ENCODE measurements at places on chromosomes 12 and 14. TPM values are rescaled to one million over a fixed set of nuclear protein-coding genes. Genes with fewer than 3 reads are reported as not detected.

Gene IFNG-AS1
- total RNA-seq, result not detected

Gene AVPR1A
- 6.2 TPM for total RNA-seq

Gene RTN1
- 1.5 TPM for total RNA-seq

Gene PLEKHH1
- total RNA-seq, result 0.32 TPM

Gene UNC79
- total RNA-seq, result 0.12 TPM

Gene VRTN
- total RNA-seq, result not detected

Gene EML5
- 0.12 TPM for total RNA-seq

Gene CIROP
- not detected for total RNA-seq

Gene UBE2N
- 31.7 TPM for total RNA-seq

Gene CLEC6A
- not detected for total RNA-seq

Gene SMCO2
- total RNA-seq, result not detected

Gene BBOF1
- total RNA-seq, result 9.4 TPM

Gene OAS3
- total RNA-seq, result 30.5 TPM

Gene TBX3
- 30.8 TPM for total RNA-seq

Gene AJUBA
- total RNA-seq, result 93.6 TPM

Gene MYO1A
- total RNA-seq, result 0.12 TPM

Gene GLT1D1
- not detected for total RNA-seq

Gene INF2
- total RNA-seq, result 71.6 TPM

Gene KCNH5
- total RNA-seq, result not detected

Gene EXOC3L4
- not detected for total RNA-seq

Gene HOXC10
- not detected for total RNA-seq

Gene CCDC77
- 3.6 TPM for total RNA-seq

Gene RPS6KL1
- 0.32 TPM for total RNA-seq

Gene IGFBP6
- 162 TPM for total RNA-seq

Gene LRRC10
- not detected for total RNA-seq

Gene MSI1
- total RNA-seq, result not detected

Gene PLCZ1
- total RNA-seq, result not detected

Gene RPS6KA5
- total RNA-seq, result 2.4 TPM

Gene AQP5
- not detected for total RNA-seq

Gene EFS
- 28.9 TPM for total RNA-seq

Gene MYH6
- total RNA-seq, result not detected

Gene LHX5
- not detected for total RNA-seq

Gene KRT8
- total RNA-seq, result 0.65 TPM

Gene PHETA1
- 7.5 TPM for total RNA-seq

Gene BAZ1A
- 24.3 TPM for total RNA-seq

Gene PLXNC1
- total RNA-seq, result 46.6 TPM

Gene KCNK10
- not detected for total RNA-seq

Gene CAPZA3
- not detected for total RNA-seq

Gene TCL1B
- not detected for total RNA-seq

Gene TIGAR
- 7.3 TPM for total RNA-seq

Gene LMO3
- 7.6 TPM for total RNA-seq

Gene APOLD1
- total RNA-seq, result 5.1 TPM

Gene SALL2
- total RNA-seq, result 4.7 TPM

Gene PTPRO
- 0.24 TPM for total RNA-seq

Gene KRT82
- total RNA-seq, result not detected
